ENCODE measurements at places on chromosomes 11 and 22.

DNA sequence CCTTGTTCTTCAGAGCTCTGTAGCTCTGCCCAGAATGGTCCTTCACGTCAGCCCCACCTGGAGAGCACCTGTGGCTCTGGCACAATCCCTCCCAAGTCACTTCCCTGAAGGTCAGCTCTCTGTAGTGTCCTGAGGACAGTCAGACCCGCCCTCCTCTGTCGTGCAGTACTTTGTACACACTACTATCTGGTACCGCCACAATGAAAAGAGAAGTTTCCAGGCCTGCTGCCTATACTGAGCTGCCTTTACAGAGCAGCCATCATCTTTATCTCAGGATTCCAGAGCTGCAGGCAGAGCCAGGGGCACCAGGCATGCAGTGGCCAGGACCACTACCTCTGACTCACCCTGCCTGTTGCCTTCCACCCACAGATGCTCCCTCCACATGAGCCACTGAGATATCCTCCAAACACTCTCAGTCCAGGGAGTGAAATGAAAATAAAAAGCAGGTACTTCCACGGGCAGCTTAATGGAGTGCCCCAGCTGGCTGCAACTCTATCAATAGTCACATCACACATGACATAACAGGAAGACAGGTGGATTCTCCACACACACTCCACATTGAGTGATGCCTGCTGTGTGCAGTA lies 7.3 kb downstream of the PACSIN2 start:
- no peak for DNase-seq

DNA sequence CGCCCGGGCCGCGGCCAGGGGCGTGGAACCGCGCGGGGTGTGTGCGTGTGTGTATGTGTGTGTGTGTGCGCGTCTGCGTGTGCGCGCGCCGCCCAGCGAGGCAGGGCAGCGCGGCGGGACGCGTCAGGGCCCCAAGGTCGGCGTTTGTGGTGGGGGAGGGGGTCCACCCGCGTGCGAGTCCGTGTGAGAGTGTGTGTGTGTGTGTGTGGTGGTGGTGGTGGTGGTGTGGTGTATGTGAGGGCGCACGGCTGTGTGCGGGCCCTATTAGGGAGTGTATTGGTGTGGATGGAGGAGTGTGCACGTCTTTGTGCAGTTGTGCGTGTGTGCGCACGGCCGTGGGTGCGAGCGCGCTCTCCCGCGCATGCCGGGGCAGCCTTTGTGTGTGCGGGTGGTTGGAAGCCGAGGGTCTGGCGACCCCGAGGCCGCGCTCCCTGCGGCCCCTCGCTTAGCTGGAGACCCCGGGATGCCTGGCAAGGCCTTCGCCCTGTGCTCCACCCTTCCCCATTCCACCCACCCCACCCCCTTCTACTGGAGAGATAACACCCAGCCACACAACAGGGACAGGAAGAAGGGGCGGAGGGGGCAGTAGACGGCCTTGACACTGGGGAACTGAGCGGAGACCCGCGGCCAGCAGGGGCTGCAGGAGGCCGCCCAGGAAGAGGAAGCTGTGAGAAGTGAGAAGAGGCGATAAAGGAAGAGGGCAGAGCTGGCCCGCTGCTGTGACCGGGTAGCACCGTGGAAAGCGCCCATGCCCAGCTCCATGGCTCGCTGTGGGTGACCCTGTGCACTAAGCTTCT lies 528 bp upstream of the ARRB1 start:
- no peak for DNase-seq

GRCh38 chr11:70414341-70415100 lies 16.2 kb downstream of the CTTN start:
- no peak for DNase-seq

GRCh38 chr11:69551963-69552362 lies 70.5 kb downstream of the LINC01488 start:
- DNase-seq: no peak

GRCh38 chr11:116504541-116505297 lies 268.1 kb downstream of the BUD13 start:
- no peak for DNase-seq

- DNase-seq: no peak
These were observed 29.0 kb downstream of the TTLL1 start for GRCh38 chr22:43060183-43060582.

DNA sequence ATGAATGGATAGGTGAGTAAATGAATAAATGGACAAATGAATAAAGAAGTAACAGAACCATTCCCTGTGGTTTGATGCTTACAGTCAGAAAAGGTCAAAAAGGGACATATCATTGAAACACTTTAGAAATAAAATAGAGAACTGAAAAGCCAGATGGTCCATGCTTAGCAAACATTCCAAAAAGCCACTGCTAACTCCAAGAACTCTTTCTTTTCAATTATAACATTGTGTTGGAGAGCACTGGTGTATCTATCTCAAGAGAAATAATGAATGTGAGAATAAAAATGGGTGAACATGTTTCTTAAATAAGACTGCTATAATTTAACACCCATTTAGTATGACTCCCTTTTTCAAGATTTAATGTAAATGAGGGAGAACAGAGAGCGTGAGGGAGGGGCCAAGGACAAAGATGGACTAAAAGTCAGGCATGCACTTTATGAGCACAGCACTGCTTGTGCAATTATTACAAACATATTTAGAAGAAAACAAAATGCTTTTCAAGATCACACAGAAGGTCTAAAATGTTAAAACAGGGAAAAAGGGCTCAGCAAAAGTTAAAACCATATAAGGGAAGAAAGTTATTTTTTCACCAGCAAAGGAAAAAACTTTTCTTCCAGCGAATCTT lies 224.3 kb upstream of the PITPNB start:
- no peak for DNase-seq

GRCh38 chr11:16434036-16434435 lies 77.7 kb upstream of the SOX6 start:
- no peak for DNase-seq

- no peak for DNase-seq
These were observed 13.7 kb downstream of the EHD1 start for GRCh38 chr11:64864473-64865285.

- no peak for DNase-seq
These were observed 36.9 kb downstream of the PTPRJ start for GRCh38 chr11:48017105-48017830.

- no peak for DNase-seq
These were observed 7.5 kb upstream of the WBP2NL start for GRCh38 chr22:41991111-41991510.

DNA sequence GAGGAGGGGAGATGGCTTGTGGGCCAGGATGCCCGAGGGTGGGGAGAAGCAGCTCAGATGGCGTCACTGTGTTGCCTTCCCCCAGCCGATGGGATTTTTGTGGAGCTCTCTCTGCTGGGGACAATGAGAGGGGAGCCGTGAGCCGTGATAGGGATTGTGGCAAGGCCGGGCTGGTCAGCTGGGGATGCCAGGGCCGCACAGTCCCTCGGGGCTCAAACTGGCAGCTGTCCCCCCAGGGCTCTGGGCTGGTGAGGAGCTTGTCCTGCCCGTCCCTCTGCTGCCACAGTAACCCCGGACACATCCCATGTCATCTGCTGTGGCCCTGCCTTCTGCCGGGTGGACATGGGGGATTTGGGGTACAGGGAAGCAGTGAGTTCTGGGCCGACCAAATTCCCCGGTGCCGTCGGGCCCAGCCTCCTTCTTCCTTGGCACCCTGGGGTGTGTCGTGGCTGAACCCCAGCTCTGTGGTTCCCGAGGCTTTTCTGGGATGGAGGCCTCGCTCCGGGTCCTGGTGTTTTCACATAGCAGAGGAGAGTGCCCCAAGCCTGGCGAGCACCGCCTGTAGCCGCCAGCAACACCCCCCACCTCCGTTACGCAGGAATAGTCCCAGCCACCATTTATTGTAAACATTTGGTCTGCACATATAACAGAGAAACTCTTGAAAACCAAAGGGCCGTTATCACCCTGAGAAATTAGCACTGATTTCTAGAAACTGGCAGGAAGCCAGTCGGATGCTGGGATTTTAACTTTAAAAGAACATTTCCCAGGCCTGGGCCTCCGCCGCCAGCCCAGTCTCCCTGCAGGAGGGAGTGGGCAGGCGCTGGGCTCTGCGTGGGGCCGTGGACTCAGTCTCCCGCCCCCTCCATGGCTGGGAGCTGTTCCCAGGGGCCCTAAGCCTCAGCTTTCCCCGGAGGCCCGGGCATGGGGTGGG lies 9.9 kb downstream of the BRSK2 start:
- no peak for DNase-seq

DNA sequence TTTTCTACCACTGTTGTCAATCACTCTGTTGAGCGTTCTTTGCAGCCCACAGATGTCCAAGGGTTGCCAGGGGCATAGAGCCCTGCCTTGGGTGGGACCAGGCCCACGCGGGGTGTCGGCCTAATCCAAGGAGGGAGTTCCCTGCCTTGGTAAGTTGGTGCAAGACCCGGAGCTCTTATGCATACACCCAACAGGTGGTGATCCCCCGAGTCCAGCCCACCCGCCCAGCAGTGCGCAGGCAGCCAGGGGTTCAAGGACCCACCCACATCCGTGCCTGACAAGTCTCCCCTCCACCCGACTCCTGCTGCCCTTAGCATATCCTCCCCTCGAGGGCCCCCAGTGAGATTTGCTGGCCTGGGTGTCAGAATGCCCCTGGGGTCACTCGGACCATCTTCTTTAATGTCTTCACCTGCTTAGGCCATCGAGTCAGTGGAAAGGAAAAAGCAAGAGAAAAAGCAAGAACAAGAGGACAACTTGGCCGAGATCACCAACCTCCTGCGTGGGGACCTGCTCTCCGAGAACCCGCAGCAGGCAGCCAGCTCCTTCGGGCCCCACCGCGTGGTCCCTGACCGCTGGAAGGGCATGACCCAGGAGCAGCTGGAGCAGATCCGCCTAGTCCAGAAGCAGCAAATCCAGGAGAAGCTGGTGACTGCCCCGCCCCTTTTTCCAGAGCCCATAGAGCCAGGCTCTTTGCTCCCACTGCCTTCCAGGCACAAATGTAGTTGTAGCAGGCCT lies 12.2 kb downstream of the RIBC2 start:
- DNase-seq: no peak

- no peak for DNase-seq
These were observed 8.6 kb downstream of the MUC5B start for GRCh38 chr11:1231396-1232020.

- peak; percentile 36 for DNase-seq
These were observed 21.3 kb upstream of the PIK3IP1 start for GRCh38 chr22:31313366-31314147.

- no peak for DNase-seq
These were observed 101.0 kb downstream of the PDE2A start for GRCh38 chr11:72573072-72573854.

DNA sequence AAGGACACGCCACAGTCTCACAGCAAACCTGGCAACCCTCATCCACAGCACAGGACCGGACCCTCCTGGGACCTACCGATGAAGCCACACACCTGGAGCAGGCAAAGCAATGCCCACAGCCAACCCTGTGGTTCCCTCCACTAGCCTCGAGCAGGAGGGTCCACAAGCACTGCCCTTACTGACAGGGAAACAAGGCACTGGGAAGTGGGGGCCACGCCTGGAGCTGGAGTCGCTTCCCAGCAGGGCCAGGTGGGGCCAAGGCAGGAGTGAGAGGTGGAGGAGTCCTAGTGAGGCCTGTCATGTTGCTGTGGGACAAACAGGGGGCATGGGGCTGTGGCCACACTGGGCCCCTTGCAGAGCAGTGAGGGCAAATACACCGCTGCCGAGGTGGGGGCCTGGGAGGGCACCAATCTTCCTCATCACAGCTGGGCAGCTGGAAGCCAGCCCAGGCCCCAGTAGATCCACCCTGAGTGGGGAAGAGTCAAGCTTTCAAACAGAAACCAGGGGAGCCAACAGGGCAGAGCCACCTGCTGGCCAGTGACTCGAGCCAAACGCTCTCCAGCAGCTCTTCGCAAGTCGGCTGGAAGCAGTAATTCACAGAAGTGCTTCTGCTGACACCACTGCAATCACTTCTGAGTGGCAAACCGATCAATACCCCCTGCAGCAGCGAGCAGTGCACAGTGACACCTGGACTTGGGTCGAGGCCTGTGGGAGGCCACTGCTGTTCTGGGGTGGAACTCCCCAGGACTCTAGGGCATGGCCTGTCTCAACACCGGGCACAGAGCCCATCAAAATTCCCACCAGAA lies 13.7 kb downstream of the SULT4A1 start:
- DNase-seq: no peak

- DNase-seq: no peak
These were observed 10.9 kb downstream of the TNNT3 start for GRCh38 chr11:1930462-1930830.

- no peak for DNase-seq
These were observed 41.6 kb upstream of the DMC1 start for GRCh38 chr22:38611559-38611958.

DNA sequence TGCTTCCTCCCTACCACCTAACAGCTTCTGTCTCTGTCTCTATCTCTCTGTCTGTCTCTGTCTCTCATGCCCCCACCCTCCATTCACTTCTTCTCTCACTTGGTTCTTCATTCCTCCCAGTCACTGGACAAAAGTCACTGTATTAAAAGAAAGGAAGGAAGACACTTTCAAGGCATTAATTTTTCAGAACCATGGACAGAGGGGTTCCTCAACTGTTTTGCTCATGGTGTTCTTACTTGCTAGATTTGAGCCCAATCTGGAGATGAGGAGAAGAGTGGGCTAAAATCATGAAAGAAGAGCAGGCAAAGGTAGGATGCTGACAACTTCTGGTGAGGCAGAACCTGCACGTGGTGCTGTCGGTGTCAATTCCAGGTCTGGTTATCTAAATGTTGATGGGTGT lies 116.7 kb upstream of the LARGE1 start:
- DNase-seq: no peak

- no peak for DNase-seq
These were observed 651 bp downstream of the CTSF start for GRCh38 chr11:66567787-66568123.

- DNase-seq: no peak
These were observed 29.6 kb upstream of the PRAME start for GRCh38 chr22:22588485-22589164.

DNA sequence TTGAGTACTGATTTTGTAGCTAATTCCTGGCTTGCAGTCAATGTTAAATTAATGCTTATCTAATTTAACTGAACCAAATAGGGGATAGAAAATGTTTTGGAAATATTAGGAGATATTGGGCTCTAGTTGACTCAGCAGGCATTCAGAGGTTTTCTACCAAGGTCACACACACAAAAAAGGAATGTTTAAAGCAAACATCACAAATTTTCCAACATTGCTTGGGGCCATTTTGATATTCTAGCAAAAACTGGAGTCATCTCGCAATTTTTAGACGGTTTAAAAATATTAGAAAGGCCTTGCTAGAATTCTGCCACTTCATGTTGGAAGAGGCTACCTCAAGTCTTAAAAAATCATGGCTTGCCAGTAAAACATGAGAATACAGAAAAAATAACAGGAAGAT lies 2082.1 kb upstream of the RAG2 start:
- DNase-seq: no peak

Measured in stimulated activated CD8-positive, alpha-beta memory T cell treated with anti-CD3 and anti-CD28 coated beads, Interleukin-7, amount 100 ng/mL, for 4 hours (primary cell).